ENCODE measurements at places on chromosomes 2 and 18.
A peak's percentile ranks its signal among the peaks of the same experiment; 100 is the strongest.

DNA sequence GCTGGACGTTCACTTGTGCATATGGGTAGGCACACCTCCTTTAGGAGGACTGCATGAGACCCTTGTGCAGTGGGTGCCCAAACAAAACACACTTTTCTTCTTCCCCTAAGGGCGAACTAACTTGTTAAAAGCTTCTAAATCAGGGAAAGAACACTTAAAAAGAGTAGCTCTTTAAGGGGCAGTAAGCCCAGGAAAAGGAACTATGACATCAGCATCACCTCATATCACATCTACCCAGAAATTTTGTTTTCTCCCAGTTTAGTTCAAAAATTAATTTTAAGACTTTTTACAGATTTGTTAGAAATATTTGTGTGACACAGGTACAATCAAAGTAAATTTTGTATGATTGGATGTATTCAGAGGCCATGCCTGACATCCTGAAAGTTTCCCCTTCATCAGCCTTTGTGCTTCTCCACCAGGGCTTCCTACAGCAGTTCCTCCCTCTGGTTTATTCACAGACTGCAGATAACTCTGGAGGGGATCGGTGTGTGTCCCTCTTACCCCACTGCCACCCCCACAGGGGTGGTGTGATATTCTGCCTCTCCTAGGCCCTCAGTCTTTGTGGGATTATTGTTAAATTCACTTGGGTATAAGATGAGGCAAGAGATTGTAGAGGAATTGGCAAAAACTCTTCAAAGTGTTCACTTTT is 27.6 kb downstream of the BCL2L11 start:
- DNase-seq: no peak

- DNase-seq: no peak
Observed at GRCh38 chr2:234218266-234219045, 168.0 kb downstream of the SPP2 start.

GRCh38 chr2:170701011-170701410 is 14.1 kb upstream of the SP5 start:
- DNase-seq: no peak

DNA sequence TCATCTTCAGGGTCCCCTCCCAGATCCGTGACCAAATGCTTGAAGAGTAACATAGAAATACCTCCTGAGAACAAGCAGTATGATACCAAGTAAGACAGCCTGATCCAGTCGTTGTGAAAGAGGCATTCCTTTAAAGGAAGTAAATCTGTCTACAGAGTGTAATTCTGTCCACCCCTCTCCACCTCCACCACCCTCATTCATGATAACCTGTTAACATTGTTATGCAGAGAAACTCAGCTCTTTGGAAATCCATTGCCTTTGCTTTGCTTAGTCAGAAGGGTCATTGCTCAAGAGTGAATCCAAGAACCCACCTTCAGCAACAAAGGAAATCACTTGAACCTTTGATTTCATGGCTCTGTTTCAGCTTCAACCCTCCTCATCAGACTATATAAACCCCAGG is 155.6 kb downstream of the CYP26B1 start:
- no peak for DNase-seq

GRCh38 chr2:55025627-55026026 is 24.6 kb downstream of the RTN4 start:
- DNase-seq: no peak

- no peak for DNase-seq
Observed at GRCh38 chr2:147425437-147426029, 419.3 kb upstream of the ACVR2A start.

- DNase-seq: no peak
Observed at GRCh38 chr2:173218326-173219056, 136.2 kb upstream of the CDCA7 start.

- no peak for DNase-seq
Observed at GRCh38 chr2:34979148-34979547, 1376.4 kb upstream of the CRIM1 start.

DNA sequence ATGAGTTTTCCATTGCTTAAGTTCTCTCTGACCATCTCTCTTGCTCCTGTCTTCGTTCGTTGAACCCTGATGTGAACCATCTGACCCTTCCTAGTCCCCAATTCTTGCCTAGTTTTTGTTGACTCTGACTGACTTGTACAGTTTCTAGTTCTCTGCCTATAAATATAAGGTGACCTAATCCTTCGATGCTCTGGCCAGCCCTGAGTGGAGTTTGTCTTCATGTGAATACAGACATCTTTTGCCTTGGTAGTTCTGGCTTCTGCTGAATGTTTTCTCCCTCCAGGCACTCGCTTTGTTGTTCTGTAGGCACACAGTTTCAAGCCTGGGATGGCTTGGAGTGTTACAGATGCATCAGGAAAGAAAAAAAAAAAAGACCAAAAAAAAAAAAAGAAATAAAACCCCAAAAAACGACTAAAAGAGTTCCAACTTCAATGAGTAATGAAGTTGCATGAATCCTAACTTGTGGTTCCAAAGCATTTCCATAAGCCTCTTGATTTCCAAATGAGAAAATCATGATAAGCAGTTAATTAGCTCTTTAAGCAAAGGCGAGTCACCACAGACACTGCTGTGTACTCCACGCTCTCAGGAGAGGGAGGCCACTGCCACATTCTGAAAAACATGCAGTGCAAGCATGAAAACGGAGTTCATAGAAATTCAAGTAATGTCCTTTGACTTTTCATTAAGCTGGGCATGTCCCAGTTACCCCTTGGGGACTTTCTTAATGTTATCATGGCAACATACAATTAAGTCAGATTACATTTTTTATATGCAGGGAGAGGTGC is 165.2 kb downstream of the TDRD15 start:
- no peak for DNase-seq

DNA sequence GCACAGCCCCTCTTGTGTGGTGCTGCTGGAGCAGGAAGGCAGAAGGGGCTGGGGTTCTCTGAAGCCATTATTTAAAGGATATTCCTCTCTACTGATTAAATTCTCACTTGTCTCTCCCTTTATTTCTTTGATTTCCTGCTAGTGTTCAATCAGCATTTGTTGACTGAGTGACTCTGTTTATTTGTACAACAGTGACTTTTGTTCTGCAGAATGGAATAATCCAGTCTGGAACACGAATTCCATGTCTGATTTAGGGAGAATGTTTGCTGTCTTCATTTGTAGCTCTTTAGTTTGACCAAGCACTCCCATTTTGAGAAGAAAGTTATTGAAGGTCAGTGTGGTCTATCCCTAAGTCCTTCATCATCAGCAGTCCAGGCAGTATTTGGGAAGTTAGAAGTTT is 141.2 kb downstream of the SETBP1 start:
- DNase-seq: no peak

DNA sequence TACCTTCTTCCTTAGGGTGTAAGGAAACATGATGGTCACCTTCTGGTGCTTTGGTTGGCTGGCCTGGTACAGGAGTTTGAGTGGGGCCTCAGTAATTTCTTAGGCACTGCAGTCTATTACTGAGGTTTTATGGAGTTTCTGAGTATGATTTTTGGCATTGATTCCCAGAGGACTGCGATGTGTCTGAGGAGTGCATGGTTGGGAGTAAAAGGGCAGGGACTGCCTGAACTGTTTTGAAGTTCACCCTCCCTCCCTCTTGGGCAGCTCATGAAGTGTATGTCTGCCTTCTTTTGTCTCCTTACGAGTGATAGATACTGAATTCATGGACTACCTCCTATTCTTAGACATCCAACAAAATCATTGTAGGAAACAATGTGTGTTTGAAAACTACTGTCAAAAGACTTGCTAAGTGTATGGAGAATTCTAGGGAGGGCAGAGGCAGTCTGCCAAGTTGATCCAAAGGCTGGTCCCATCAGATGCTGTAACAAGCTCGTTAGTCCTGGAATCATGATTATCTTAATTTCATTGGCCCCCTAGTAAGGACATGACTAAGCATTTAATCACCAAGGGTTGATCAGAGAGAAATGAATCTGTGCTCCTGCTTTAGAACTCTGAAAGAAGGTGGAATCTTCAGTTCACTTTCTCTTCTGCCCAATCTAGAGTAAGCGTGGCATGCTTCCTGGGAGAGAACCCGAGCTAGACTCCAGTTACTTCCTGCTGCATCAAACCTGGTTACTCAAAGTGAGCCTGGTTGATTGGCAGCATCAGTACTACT is 26.5 kb downstream of the LYPD6B start:
- no peak for DNase-seq

GRCh38 chr2:121900391-121900790 is 144.9 kb downstream of the TSN start:
- no peak for DNase-seq

GRCh38 chr2:27809761-27810241 is 38.3 kb downstream of the MRPL33 start:
- DNase-seq: no peak

- DNase-seq: peak; percentile 57
Observed at GRCh38 chr2:111698743-111699554, 185.0 kb downstream of the ANAPC1 start.

GRCh38 chr2:226159875-226160479 is 639.6 kb downstream of the IRS1 start:
- no peak for DNase-seq

- no peak for DNase-seq
Observed at GRCh38 chr2:10515887-10516286, 67.8 kb upstream of the ODC1 start.

- no peak for DNase-seq
Observed at GRCh38 chr2:214380681-214381080, 30.2 kb upstream of the VWC2L start.

- no peak for DNase-seq
Observed at GRCh38 chr2:175103191-175103590, 64.8 kb downstream of the ATF2 start.

DNA sequence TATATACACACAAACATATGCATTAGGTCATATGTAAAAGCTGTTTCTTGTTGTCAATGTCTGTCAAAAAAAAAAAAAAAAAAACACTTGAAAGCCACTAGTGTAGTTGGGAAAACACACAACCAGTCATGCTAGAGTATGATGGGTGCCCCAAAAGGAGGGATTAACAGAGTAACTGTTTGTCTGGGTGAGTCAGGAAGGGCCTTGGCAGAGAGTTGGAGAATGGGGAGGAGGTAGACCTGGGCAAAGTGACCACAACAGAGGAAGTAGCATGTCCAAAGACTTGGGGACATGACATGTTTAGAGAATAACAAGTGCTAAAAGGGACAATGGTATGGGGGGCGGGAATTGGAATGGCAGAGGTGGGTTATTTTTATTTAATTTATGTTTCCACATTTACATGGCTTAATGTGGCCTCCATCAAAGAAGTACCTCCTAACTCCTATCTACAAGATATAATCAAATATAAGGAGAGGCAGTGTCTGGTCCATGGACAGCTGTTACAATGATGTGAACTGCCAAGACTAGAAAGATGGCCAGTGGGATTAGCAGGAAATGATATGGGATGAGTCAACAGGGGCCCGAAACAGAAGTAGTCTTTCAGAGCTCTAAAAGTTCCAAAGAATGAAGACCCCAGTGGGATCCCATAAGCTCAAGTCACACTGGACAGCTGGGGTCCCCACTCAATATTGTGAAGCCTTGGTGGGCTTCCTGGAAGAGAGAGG is 99.9 kb upstream of the ZFP36L2 start:
- DNase-seq: no peak

DNA sequence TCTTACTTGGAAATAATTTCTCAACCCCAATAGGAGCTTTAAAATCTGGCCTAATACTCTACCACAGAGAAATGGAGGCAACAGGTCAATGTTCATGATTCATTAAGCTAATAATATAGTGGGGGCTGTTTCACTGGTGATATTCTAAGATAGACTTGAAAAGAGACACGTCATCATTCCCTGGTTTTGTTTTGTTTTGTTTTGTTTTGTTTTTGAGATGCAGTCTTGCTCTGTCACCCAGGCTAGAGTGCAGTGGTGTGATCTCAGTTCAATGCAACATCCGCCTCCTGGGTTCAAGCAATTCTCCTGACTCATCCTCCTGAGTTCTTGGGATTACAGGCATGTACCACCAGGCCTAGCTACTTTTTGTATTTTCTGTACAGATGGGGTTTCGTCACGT is 37.5 kb upstream of the SOS1 start:
- DNase-seq: no peak

DNA sequence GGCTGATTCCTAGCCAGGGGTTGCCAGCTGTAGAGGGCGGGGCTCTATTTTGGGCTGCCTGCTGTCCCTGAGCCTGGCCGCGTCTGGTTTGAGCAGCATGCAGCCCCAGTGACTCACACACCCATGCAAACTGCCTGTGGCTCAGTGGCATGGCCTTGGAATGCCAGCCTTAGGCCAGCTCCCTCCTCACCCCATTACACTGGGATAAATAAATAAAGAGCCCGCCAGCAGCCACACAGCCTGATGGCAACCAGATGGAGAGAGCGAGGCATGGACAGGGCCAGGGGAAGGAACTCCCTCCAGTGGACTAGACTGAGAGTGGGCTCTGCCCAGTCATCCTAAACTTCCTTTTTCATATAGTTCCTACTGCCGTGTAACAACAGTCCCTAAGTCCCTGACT is 18.3 kb downstream of the NHEJ1 start:
- no peak for DNase-seq

DNA sequence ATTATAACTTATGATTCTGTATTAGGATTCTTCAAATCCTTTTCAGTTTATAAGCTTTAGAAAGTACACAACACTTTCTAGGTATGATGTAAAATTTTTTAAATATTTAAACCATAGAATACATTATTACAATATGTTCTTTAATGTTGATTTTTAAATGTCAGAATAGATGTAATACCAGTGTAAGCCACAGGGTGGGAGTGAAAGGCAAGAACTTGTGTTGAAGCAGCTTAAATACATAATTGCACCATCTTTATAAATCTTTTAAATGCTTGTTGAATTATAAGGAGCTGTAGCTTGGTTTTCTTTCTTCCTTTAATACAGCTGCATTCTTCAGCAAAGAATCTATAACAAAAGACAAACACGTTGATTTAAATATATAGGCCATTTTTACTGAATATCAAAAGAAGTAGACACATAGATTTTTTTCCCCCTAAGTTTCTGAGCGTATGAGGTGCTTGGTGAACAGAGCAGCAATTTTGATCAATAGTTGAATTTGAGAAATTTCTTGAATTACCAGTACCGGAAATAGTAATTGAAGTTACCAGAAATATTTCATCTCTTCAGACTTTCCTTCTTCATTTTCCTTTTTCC is 63.0 kb downstream of the TANK start:
- DNase-seq: no peak

- no peak for DNase-seq
Observed at GRCh38 chr18:2223849-2224248, 347.5 kb downstream of the METTL4 start.

DNA sequence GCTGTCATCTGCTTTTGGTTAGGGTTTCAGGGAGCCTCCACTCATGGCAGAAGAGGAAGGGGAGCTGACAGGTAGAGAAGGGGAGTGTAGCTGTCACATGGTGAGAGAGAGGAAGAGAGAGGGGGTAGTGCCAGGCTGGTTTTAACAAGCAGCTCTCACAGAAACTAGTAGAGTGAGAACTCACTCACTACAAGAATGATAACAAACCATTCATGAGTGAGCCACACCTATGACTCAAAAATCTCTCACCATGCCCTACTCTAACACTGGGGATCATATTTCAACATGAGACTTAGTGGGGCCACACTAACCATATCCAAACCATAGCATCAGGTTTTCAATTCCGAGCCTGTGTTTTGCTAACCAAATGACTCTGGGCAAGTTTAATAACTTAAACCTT is 274.9 kb upstream of the VWC2L start:
- DNase-seq: no peak

- DNase-seq: no peak
Observed at GRCh38 chr2:132518302-132518701, 101.7 kb downstream of the GPR39 start.
